GM04503 (cell line): ENCODE measurements at places on chromosomes 2 and 18.

GRCh38 chr18:77051581-77052296, 80.8 kb downstream of the MBP start:
- DNase-seq = no peak

- DNase-seq = no peak
Measured at GRCh38 chr2:112001136-112001715, 53.8 kb upstream of the TMEM87B start.

DNA sequence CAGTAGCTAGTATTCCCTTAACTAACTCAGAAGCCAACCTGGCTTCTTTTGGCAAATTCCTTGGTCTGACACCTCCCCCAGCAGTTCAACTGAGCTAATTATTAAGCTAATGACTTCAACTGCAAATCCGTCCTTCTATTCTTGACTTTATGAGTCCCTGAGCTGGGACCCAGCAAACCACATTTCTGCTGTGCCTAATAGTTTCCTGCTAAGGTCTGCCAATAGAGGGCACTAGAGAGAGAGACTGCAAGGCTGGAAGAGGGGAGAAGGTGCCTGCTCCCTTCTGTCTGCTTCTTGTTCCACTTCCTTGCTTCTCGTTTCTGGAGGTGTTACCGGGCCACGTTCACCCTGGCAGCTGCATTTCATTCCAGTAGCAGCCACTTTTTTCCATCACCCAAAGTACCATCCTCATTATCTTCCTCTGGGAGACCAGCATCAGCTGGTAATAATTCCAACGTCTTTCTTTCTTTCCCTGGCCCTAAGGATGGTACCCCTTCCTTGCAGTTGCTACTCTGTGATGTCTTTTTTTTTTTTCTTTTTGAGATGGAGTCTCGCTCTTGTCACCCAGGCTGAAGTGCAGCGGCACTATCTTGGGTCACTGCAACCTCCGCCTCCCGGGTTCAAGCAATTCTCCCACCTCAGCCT, 352.0 kb downstream of the TNS1 start:
- no peak for DNase-seq

DNA sequence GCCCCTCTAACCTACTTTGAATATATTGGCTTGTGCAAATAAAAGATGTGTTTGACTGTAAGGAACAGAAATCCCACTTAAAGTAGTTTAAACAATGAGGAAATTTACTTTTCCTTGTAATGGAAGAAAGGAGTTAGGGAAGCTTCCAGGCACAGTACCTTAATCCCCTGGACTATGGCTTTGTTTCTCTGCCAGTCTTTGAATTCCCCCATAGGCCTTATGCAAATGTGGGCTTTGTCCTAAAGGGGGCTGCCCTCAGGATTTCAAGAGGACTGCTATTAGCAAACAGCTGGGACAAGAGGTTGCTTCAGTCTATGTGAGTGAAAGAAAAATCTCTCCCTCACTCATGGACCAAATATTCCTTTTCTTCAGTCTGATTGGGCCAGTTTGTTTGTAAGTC, 255.1 kb upstream of the THSD7B start:
- DNase-seq = no peak

GRCh38 chr2:237043866-237044265, 41.8 kb upstream of the COPS8 start:
- no peak for DNase-seq

DNA sequence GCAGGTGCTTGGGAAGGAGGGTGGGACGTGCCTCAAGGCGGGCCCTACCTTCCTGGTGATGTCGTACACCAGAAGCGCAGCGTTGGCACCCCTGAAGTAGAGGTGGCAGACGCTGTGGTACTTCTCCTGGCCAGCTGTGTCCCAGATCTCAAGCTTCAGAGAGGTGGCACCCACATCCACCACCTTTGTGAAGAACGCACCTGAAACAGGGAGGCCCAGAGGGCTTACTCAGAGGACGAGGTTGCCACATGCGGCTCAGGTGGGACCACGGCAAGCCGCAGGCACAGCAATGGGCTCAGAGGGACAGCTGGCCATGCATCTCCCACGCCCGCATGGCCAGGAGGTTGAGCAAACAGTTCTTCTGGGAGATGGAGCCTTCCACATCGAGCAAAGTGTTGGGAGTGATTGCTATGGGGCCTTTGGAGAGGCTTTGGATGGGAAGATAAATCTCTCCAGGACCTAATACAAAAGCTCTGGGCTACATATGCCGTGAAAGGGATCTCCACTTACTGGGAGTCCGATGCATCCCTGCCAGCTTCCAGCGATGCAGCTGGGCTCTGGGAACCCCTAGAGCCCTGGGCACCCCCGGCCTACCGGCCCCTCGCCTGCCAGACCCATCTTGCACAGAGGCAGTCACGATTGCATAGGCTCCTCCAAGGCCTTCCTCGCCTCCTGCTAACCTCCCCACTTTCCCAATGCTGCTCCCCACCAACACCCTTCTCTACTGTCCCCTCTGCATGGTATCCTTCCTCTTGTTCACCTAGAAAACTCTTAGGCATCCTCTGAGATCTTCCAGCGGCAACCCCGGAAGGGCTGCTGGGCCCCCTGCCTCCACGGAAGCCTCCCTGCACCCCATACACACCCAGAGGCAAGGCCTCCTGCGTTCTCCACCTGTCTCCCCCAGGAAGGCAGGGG, 11.8 kb downstream of the PRLH start:
- DNase-seq = no peak

- DNase-seq = no peak
Measured at GRCh38 chr2:174840436-174840835, 76.2 kb upstream of the CHRNA1 start.

DNA sequence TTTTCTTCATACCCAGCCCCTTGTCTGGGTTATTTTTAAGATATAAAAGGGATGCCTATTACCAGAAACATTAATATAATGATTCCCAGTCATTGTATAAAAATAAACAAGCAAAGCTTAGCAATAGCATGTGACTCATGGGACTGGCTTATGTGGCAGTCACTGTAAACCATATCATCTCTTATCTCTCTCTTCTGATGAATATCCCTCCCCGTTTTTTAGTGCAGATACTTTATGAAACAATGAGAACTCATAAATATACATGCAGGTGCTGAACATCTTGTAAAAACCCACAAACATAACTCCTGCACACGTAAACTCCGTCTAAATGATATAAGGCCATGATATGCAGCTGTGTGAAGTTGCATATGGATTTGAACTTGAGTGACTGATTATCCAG, 154.9 kb downstream of the MGAT5 start:
- no peak for DNase-seq

DNA sequence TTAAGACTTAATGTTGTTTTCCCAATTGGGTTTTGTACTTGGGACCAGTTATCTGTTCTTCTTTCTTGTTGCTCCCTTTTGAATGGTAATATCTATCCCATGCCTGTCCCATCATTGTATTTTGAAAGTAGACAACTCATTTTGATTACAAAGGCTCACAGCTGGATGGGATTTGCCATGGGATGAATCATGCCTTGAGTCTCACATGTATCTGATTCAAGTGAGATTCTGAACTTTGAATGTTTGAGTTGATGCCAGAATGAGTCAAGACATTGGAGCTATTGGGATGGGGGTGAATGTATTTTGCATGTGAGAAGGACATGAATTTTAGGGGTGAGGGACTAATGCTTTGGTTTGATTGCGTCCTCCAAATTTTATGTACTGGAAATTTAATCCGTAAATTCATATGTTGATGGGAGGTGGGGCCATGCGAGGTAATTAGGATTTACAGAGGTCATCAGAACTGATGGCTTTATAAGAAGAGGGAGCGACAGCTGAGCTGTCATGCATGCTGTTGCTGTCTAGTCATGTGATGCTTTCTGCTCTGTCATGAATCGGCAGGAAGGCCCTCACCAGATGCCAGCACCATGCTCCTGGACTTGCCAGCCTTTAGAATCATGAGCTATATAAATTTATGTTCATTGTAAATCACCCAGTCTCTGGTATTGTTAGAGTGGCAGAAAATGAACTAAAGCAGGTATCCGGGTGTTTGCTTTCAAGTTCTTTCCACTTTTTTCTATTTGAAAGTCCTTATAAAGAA, 741.3 kb upstream of the RAB6C start:
- DNase-seq = peak; percentile 1

DNA sequence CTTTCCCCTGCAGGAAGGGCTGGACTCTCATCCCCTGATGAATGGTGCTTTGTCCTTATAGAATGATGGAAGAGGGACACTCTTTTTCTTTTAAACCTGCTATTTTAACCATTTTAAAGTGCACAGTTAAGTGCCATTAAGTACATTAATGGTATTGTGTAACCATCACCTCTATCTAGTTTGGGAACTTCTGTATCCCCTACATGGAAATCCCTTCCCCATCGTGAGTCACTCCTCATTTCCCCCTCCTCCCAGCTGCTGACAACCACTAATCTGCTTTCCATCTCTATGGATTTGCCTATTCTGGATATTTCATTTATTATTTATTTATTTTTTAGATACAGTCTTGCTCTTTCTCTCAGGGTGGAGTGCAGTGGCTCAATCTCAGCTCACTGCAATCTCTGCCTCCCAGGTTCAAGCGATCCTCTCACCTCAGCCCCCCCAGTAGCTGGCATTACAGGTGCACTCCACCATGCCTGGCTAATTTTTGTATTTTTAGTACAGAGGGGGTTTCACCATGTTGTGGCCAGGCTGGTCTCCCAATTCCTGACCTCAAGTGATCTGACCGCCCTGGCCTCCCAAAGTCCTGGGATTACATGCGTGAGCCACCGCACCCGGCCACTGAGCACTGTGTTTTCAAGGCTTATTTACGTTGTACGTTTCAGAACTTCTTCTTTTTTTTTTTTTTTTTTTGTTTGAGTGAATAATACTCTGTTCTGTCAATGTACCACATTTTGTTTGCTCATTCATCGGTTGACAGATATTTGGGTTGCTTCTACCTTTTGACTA, 15.8 kb downstream of the DGKD start:
- no peak for DNase-seq

GRCh38 chr2:176931588-176932563, 280.7 kb upstream of the HNRNPA3 start:
- no peak for DNase-seq

DNA sequence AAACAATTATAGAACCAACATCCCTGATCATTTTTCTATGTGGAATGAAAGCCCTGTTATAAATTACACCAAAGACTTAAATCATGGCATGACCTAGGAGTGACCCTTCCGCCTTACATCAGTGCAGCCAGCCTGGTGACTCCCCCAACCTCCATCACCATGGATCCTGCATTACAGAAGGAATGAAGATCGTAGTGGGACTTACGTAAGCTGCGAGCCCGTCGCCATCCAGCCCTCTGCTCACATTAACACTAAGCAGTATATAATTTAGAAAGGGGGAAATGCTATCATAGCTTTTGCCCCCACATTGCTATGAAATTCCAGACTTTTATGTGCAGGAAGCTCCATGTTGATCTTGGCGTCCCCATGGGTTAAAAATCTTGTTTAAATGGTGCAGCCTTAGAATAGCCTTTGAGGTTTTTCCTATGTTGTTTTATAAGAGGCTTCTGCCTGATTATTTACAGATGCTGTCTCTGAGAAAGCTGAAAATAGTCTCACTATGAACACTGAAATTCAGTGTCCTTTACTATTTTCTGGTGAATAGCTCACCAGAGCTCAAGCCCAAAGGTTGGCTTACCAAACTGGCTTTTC, 76.3 kb downstream of the COLEC12 start:
- DNase-seq = peak; percentile 84

DNA sequence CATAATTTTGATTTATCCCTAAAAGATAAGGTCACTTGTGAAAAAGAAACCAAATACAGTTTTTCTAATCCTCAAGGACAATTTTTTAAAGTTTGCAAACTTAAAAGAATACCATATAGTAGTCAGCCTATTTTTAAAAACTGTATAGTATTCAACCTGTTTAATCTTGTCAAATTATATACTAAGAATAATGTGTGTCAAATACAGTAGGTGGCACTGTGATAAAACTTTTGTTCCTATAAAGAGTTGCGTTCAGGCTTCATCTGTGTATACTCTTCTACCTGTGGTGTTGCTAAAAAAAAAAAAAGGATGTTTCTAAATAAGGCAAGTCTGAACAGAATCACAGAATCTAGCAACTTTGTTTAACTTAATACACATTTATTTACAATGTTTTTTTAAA, 68.6 kb downstream of the CCDC138 start:
- no peak for DNase-seq

DNA sequence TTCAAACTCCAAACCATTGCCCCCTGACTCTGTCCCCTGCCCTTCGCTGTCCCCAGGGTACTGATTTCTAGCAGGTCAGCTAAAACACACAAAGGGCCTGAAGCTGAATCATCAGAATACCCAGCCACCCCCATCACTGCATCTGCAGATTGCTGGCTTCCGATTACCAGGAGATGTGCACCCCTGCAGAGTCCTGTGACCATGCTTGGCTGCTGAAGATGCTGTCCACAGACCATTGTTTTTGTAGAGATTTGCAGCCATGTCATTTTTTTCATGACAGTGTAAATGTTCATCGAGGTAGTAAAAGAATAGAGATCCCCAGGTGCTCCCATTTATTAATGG, 463.3 kb downstream of the STK39 start:
- DNase-seq = no peak

- DNase-seq = no peak
Measured at GRCh38 chr2:101435001-101435862, 39.7 kb downstream of the RFX8 start.

DNA sequence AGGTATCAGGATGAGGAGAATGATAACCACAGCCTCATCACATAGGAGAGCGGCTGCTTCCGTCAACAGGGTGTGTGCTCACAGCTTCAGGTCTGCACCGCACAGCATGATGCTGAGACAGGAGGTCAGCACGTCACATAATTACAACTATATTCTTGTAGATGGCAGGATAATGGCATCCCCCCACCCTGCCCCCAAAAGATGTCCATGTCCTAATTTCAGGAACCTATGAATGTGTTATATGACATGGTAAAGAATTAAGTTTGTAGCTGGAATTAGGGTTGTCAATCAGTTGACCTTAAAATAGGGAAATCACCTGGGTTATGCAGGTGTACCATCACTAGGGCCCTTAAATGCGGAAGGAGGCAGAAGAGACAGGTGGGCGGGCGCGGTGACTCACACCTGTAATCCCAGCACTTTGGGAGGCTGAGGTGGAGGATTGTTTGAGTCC, 73.9 kb downstream of the ARL4C start:
- no peak for DNase-seq

GRCh38 chr18:32439802-32440201, 30.9 kb downstream of the GAREM1 start:
- DNase-seq = no peak
